Ecto neural progenitor cell (in vitro differentiated cells): ENCODE measurements at places on chromosomes 4 and X.

DNA sequence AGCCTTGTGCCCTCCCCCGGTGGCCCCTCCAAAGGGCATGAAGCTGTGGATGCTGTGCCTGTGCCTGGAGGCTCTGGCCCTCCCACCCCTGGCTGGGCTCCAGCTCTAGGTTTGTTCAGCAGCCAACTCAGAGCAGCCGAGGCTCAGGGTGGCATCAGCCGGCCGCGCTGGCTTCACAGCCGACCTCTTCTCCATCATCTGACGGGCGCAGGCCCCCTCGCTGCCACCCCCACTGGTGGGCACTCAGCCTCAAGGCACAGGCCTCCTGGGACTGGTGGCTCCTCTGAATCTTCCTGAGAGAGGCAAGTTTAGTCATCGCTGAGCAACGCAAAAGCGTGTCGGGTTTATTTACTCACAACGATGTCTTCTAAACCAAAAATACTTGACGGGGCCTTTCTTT lies 46.0 kb downstream of the PCGF3 start:
- no peak for DNase-seq

GRCh38 chr4:168731006-168731636 lies 234.3 kb downstream of the PALLD start:
- no peak for DNase-seq

DNA sequence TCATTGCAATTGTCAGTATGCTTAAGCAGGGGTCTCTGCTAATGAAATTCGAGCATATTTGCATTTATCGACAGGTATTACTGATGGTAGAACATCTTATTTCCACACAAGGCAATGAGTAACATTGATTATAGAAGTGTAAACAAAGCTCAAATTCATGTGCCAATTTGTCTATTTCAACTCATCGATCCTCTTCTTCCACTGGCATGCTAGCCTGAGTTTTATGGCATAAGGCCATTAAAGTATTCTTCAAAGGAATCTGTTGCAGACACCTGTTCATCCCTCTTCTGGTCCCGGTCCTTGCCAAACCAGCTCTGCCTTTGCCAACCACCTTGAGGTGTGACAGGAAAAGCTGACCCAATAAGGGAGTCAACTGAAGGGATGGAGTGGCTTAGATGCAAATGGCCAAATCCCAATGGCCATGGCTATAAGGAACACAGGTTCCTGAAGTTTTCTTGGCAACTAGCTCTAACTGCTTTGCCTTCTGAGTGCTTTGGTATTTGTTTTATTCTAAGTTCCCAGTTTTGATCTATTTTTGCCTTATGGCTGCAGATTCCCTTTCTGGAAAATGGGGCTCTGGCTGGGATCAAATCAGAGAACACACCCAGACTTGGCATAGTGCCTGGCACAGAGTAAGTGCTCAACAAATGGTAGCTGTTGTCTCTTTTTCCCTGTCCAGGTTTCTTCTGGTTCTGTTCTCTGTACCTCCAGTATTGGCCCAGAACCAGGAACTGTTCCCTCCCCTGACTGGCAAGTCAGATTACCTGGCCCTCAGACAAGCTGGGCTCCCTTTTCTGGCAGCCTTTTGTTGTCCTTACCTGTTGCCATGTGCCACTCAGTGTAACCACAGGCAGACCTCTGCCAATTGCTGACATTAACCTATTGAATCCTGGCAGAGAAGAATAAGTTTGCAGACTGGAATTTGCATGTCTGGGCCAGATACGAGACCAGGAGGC lies 63.1 kb downstream of the RTL9 start:
- no peak for DNase-seq

DNA sequence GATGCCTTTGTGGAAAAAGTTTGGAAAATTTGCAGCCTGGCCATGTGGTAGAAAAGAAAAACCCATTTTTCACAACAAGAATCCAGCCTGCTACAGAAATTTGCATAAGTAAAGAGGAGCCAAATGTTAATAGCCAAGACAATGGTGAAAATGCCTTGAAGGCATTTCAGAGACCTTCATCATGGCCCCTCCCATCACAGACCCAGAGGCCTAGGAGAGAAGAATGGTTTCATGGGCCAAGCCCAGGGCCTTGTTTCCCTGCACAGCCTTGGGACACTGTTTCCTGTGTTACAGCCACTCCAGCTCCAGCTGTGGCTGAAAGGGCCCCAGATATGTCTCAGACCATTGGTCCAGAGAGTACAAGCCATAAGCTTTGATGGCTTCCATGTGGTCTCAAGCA lies 101.4 kb upstream of the LINC00632 start:
- no peak for DNase-seq

DNA sequence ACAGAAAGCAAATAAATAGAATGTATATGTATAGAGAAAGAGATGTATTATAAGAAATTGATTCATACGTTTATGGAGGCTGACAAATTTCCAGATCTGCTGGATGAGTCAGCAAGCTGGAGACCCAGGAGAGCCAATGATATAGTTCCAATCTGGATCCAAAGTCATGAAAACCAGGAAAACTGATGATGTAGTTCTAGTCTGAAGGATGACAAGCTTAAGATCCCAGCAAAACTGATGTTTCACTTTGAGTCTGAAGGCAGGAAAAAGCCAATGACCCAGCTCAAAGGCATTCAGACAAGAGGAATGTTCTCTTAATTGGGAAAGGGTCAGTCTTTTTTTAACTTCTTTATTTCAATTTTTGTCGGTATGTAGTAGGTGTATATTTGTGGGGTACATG lies 102.6 kb downstream of the LHFPL1 start:
- DNase-seq = no peak

DNA sequence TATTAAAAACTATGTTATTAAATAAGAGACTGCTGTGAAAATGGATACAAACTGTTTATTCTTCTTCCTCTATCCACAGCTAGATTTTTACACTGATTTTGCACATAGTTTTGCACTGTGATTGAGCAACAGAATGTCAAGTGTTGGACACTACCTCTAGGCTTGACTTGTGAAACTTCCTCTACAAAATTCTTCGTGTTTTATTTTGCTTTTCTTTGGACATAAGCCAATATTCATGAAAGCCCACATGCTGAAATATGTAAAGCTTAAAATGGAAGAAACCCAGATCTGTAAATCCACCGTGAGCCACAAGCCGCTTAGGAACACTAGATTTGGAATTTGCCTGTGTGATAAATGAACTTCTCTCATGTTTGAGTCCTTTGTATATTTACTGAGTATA lies 849.4 kb downstream of the FSTL5 start:
- no peak for DNase-seq

DNA sequence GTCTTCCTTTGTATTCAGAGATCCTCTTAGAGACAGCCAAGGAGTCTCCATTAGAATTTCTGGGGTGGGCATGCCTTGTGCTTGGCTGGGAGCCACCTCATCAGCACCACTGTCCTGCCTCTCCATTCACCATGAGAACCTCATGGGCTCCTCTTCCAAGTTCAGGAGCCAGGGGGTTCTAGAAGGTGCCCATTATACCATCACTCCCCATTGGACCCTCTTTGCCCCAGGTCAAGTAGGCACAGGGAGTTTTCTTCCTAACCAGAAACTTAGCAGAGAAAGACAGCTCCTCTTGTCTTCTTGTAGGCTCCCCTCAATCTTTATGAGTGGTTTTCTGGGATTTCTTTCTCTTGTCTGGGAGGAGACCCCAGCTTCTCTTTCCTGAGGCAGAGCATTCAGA lies 31.1 kb downstream of the ASMT start:
- DNase-seq = no peak

- DNase-seq = peak; percentile 52
Measured at GRCh38 chrX:133776072-133776471, 209.3 kb downstream of the GPC3 start.

- no peak for DNase-seq
Measured at GRCh38 chr4:69038582-69038981, 57.7 kb upstream of the UGT2B7 start.

- no peak for DNase-seq
Measured at GRCh38 chr4:53322696-53323095, 43.2 kb downstream of the SCFD2 start.

- peak; percentile 63 for DNase-seq
Measured at GRCh38 chr4:2009651-2010233, 968 bp upstream of the NELFA start.

DNA sequence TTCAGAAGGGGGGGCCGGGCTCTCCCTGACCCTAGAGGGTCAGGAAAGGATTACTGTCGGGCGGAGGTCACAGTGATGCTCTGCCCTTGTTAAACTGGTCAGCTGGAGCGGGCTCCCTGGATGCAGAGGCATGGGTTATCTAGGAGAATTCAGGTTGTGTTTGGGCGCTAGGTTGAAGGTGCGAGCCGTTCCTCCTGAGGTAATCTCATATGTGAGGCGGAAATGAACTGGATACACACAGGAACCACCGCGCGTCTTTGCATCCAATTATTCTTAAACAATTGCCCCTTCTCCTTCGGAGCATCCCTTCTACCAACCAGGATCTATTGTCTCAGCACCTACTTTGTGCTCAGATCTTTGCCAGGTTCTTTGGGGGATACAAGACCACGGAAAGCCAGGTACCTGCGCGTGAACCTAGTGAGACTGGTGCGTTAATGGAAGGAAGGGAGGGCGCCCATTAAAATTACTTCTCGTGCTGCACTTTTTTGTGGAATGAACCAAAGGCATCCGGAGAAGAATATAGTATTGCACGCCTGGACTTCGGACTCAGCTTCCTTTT lies 28.4 kb downstream of the HAND2 start:
- DNase-seq = peak; percentile 42

DNA sequence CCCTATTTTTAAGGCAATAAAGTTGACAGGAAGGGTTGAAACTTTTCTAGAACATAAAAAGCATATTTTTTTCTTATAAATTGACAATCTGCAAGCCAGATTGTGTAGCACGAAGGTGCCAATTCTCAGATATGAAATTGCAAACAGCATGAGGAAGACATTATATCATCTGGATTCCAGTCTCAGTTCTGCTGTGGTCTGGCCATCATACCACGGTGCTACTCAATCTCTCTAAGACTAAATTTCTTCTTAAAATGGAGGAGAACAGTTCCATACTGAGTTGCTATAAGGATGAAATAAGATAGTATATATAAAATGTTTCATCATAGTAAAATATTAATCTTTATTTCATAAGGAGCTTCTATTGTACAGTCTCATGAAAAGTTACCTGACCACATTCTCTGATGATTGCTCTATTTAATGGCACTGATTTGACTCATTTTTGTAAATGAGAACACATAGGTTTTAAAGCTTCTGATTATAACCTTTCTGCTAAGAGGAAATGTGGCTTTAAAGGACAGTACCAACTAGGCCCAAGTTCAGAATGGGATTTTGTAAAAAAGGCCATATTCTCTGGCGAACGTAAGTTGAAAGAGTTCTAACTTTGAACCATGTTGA lies 127.9 kb downstream of the SHROOM3 start:
- no peak for DNase-seq

DNA sequence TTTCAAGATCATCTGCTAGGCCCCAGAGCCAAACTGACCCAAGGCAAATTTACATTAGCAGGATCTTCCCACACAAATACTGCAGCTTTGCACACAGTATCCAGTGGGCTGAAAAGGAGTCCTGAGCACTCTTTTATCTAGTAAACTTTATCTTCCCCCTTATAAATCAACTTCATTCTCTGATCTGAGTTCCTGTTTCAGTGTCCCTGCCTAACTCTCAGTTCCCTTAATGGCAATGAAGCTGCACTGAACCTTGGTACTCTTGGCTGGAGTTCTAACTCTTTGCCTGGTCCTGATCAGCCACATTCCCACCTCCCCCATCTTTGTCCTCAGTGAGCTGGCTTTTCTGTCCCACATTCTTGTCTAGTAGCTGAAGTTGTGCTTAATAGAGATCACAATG lies 37.4 kb downstream of the EDA2R start:
- no peak for DNase-seq

GRCh38 chr4:186068581-186069348 lies at the start of gene TLR3:
Gene TLR3, plus strand, starts transcription at chr4:186069156. Its CDS starts 7,464 bp downstream, at chr4:186076620.
- DNase-seq = no peak

GRCh38 chr4:175971388-175972179 lies 94.1 kb upstream of the WDR17 start:
- DNase-seq = no peak

DNA sequence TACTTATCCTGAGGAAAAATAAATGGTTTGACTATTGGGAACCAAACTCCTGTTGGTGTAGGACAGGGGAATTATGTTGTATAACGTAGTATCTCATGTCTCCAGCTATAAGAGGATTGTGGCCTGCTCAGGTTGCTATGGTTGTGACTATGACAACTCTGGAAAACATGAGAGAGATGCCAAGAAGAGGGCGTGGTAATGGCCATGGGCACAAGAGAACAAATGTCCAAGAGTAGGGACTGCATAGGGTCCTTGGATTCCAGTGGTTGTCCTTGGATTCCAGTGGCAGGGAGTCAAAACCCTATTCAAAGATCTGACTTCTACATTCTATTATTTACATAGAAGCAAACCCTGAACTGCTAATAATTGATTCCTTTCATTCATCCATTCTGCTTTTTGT lies 6.8 kb upstream of the MOB1B start:
- DNase-seq = no peak

DNA sequence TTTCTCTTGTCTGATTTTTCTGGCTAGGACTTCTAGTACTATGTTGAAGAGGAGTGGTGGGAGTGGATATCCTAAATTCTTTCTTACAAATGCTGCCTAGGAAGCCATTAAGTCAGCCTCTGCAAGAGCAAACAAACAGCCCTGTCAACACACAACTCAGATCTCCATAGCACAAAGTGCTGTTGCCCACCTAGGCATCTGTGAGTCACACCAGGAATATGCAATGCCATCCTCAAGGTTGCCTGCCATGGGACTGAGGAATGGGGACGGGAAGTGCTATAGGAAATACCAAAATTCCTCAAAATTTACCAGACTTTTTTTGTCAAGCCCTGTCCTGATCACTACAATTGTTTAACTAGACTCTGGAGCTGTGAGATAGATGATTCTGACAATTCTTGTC lies 466.9 kb downstream of the FSTL5 start:
- DNase-seq = no peak

DNA sequence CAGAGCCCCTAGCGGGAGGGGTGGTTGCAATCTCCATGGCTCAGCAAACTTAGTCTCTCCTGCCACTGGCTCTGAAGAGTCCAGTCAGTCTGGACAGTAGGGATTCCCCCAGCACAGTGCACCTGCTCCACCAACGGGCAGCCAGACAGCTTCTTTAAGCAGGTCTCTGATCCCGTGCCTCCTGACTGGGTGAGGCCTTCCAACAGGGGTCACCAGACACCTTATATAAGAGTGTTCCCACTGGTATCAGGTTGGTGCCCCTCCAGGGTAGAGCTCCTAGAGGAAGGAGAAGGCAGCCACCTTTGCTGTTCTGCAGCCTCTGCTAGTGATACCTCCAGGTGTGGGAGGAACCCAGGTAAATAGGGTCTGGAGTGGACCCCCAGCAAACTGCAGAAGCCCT lies 1393.4 kb downstream of the STIM2 start:
- DNase-seq = no peak

DNA sequence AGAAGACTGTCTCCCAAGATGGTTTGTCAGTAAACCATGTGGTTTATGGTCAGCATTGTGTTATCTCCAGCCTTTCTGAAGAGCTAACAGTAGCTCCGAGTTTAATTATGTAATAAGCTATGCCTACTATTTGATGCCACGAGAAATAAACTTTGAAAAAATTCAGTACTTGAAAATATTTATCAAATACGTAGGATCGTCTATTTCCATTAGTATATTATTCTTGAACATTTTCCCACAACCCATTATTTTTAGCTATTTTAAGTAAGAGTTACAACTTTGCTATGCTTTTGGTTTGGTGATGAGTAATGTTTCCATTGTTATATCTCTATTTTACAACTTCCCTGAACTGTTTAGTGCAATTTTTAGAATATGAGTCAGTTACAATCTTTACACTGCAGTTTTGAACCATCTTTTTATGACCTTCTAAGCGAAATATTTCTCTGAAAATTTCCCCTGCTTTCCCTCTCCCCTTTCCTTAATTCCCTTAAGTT lies 44.5 kb upstream of the TRIM2 start:
- no peak for DNase-seq

GRCh38 chr4:138859254-138859653 lies 156.3 kb upstream of the NOCT start:
- no peak for DNase-seq
